ENCODE measurements at places on chromosomes 11 and 22.

DNA sequence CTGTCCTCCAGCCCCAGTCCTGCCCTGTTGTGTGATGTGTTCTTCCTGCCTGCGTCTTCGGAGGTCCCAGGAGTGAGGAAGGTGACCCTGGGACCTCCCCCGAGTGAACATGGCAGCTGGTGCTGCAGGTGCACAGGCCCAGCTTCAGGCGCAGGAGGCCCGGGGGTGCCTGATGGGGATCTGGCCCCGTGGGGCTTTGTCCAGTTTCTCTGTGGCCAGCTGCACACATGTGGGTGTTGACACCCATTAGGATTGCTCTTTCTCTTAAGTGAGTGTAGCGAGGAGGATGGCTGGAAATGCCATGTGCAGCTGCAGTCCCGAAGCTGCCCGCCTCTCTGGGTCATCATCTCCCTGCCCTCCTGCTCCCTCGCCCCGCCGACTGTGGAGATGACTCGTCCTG lies 1279.7 kb downstream of the BRD1 start:
- no peak for DNase-seq

GRCh38 chr11:123388640-123389039 lies 41.4 kb upstream of the GRAMD1B start:
- no peak for DNase-seq

GRCh38 chr11:110376021-110376420 lies 53.7 kb upstream of the FDX1 start:
- no peak for DNase-seq

- no peak for DNase-seq
Measured at GRCh38 chr11:122679466-122679865, 23.9 kb downstream of the UBASH3B start.

- DNase-seq, result no peak
Measured at GRCh38 chr11:104049116-104049515, 12.7 kb downstream of the DDI1 start.

DNA sequence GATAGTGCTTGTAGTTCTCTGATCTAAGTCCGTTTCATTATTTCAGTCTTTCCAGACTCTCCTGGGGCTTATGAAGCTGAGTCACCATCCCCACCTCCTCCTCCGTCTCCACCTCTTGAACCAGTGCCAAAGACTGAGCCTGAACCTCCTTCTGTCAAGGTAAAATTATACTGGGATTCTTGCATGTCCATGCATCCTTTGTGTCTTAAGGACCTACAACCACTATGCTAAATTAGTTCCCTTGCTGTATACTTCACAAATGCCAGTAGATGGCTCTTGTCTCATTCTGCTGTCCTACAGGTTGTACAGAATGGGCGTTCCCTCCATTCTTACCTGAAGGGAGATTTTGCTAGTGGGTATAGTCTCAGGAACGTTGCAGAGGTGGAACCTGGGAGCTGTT lies 42.2 kb downstream of the POLD3 start:
- DNase-seq, result no peak

- DNase-seq, result no peak
Measured at GRCh38 chr11:70066136-70066520, 12.0 kb upstream of the ANO1 start.

DNA sequence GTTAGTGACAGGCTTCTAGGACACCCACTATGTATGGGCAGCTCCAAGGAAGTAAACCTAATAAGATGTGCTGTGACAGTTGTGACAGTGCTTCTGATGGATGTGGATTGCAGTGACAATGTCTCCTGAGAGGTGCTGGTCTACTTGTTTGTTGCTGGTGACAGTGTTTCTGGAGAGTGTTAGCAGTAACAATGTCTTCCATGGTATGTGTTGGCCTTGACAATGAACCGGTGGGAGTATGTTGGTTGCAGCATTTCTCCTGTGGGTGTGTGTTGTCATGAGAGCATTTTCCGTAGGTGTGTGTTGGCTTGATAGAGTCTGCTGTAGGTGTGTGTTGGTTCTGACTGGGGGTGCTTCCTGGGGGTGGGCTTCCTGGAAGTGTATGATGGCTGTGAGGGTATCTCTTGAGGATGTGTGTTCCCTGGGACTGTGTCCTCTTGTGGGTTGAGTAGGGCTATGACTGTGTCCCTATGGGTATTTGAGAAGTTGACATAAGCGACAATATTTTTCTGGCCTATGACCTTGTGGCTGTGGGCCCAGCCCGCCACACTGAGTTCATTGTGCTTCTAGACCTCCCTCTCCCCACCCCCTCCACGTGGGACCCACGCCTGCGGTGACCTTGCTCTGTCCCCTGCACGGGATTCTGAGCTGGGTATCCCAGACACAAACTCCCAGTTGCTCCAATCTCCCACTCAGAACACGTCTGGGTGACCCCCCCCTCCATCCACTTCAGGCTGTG lies 1.2 kb downstream of the DCHS1 start:
- DNase-seq, result no peak
